Activated CD8-positive, alpha-beta memory T cell treated with anti-CD3 and anti-CD28 coated beads, Interleukin-2, amount 50 U/mL, for 4 hours (primary cell): ENCODE measurements at places on chromosomes 2 and 18.

DNA sequence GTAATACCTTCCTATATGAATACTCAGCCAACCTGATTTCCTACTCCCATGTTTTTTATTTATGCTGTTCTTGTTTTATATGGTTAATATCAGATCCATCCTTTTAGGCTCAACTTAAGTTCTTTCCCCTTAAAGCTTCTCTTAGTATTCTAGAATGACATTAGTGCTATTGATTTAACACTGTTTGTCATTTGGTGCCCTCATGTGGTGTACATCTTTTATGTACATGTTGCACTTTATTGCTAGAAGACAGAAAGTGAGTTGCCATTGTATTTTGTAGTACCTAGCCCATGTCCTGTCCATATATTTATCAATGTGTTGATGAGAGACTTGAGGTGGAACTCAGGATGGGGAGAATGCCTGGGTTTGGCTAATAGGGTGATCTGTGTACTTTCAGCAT lies 2.5 kb downstream of the HTRA2 start:
- no peak for DNase-seq

GRCh38 chr18:13375302-13376255 lies 157.0 kb downstream of the LDLRAD4 start:
- peak; percentile 68 for DNase-seq

- DNase-seq: no peak
These were observed 115.7 kb upstream of the FHL2 start for GRCh38 chr2:105514576-105514975.

GRCh38 chr2:231227310-231228162 lies 29.1 kb downstream of the ARMC9 start:
- DNase-seq: peak; percentile 24

DNA sequence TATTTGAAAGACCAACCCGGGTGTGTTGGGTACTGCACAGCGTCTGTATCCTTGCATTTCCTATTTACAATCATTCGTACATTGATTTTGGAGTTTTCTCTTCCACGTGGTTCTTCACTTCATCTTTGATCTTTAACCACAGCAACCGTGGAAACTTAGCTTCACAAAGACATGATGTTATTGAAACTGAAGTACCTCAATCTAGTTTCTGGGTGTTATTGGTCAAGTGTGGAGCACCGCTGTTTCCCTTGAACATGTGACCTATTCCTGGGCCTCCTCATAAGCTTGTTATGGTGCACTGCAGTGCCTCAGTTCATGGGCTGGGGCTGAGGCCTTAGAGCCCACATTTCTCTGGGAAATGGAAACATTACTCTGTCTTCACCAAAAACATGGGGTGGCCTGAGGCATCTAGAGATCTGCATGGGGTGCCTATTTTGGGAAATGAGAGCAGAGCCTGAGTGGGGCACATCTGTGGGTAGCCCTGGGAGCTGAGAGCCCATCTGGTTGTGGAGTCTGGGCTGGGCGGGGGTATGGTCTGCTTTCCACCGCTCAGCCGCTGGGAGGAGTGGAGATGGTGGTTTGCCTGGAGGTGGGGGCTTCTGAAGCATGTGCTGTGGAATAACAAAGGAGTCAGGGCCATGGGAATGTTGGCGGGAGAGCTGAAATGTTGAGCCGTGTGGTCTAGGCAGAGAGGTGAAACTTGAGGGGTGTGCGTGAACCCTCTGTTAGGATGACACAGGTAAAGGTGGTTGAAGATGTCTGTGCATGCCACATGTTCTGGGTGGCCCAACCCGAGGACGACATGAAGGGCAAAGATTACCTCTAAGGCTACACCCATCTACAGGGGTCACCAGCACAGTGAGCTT lies 37.4 kb downstream of the ZNF236 start:
- DNase-seq: no peak

DNA sequence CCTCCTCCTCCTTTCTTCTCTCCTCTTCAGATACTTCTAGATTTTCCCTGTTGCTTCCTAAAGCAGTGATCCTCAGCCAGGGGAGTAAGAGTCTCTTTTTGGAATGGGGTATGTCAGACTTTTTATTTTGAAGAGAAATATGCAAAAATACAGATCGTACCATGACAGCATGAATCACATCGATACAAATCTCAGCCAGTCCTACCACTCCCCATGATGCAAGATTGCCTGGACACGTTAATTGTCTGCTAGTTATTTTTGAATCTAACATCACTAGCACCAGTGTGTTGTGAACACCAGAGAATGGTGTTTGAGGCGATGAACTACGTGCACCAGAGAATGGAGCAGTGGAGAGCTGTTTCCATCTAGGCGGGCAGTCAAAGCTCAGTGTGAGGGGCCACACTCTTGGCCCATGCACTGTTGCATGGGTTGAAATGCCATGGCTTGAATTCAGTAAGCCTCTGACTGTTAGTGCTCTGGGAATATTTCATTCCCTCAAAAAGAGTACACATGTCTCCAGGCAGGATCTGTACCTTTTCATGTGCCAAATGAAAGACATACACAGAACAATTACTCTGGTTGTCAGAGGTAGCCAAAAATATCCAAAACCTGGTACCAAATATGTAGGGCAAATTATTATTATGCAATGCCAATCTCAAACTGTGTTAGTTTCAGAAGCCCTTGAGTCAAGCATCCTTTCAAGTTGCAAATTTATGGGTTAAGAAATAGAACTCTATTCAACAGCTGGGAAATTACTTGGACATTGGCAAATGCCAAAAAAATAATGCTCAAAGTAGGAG lies 46.3 kb upstream of the RALBP1 start:
- no peak for DNase-seq

GRCh38 chr18:55321265-55322177 lies 266.5 kb downstream of the TCF4 start:
- DNase-seq: no peak

GRCh38 chr2:240974771-240975572 lies 23.4 kb upstream of the SNED1 start:
- DNase-seq: no peak

DNA sequence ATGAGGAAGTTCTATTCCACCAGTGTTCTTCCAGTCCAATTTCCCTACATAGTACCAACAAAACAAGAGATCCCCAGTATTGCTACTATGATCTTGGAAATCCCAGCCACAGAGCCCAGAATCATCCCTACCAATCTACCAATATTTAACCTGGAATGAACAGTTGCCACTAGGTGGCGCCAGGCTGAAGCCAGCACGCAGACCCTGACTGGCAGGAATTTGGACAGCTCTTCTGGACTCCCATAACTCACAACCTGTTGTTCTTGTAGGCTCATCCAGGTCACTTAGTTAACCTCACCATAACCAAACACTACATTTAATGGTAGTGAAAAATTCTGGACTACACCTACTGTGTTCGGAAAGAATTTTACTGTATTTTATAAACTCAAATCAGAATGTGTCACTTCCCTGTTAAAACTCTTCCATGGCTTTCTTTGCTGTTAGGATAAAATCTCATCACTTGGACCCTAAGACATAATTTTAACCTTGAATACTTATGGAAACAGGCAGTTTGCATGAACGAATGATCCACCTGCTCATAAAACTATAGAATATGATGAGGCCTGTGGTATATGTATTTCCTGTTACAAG lies 59.8 kb upstream of the SLC38A11 start:
- peak; percentile 44 for DNase-seq

DNA sequence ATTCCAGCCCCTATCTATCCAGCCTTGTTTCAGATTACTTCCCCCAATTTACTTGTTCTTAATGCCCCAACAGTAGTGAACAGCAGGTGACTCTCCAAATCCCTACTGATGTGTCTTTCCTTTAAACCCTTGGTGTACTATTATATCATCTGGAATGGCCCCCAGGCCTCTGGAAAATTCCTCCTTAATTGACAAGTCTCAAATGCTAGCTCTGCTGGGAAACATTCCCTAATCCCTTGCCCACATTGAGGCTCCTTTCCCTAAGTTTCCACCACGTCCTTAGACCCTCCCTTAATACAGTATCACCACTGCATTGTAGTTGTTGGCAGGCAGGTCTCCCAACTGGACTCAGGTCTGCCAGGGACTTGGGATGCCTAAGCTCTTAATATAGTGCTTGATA lies 41.0 kb downstream of the MYO3B start:
- DNase-seq: no peak

DNA sequence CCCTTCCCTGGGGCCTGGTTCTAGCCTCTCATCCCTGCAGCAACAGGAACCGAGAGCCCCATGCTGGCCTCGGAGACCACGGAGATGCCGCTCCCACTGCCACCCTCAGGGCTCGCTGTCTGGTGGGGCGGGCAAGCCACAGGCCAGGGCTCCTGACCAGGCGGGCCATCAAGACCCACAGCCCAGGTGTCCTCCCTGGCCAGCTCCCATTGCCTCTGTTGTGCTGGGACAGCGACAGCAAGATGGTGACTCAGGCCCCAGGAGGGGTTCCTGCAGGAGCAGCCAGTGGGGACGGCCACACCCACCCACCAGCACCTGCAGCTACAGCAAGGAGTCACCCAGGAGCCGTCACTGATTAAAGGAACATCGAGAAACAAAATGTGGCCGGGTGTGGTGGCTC lies 7.4 kb downstream of the KLHL30 start:
- no peak for DNase-seq

DNA sequence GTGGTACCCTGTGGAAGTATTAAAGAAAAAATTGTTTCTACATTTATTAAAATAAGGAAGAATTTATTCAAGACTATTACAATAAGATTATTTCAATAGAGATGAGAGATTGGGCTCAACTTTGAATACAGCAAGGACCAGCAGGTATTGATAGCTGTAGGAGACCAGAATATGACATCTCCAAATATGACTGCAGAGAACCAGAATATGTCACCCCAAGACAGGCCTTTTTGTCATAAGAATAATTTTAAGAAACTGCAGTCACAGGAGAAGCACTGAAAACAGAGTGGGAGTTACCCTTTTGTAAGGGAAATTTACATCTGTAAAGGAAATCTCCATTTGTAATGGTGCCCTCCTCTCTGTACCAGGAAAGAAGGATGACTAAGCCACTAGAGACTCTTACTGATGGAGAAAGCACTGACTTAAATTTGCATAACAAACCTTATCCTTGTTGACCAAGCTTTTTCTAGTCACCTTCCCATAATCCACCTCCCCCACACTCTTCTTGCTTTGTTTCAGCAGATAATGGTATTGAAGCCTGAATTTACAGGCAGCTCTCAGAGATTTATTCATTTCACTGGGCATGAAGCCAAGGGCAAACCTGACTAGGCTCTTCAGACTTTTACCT lies 145.1 kb upstream of the RMP24 start:
- no peak for DNase-seq

GRCh38 chr2:36587101-36587500 lies 10.9 kb downstream of the FEZ2 start:
- DNase-seq: no peak

DNA sequence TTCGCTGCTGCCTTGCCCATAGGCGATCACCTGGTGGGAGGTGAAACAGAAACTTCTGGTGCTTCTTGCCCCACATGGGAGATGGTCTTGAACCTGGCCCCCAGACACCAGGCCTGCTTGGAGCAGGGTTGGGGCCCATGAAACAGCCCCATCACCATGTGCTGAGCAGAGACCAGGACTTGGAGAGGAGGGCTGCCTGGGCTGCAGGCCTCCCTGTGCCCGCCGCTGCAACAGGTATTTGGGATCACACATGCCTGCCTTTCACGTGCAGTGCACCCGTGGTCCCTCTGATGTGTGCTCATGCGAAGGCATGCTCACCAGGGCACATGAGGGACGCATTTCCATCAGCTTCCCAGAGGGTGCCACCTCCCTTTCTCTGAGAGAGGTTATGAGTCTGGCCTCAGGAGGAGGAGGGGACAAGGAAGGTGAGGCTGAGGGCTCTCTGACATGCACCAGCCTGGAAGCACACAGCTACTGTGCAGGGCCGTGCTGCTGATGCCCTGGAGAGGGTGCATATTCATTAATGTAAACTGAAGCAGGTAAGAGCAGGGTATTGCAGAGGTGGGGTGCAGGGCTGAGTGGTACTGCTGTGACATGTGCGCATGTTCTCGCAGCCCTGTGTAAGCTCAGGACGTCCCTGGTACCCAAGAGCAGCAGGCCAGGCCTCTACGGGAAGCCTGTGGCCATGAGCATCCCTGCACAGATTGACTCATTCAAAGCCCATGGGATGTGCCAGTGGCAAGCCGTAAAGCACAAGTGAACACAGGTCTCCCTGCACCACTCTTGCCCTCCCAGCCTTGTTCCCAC lies 4.2 kb upstream of the OXER1 start:
- DNase-seq: no peak

- DNase-seq: no peak
These were observed 91.8 kb upstream of the NEDD4L start for GRCh38 chr18:57951999-57952774.

DNA sequence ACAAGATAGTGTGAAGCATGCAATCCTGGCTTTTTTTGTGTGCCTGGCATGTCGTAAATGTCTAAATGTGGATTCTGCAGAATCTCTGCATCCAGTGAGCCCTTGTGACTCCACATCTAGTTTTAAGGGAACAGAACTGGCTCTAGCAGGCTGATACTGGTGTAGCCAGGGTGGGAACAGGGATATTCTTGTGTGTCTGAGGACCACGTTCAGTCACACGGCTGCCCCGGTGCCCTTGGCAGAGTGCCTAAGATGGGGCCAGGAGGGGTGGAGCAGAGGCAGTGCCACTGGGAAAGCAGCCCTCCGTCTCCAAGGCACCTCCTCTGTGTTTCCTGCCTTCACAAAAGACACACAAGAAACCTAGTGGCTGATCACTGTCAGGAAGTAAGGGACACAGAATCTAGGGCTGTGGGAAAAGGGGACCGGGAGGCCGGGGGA lies 91.5 kb upstream of the PARD3B start:
- DNase-seq: no peak

DNA sequence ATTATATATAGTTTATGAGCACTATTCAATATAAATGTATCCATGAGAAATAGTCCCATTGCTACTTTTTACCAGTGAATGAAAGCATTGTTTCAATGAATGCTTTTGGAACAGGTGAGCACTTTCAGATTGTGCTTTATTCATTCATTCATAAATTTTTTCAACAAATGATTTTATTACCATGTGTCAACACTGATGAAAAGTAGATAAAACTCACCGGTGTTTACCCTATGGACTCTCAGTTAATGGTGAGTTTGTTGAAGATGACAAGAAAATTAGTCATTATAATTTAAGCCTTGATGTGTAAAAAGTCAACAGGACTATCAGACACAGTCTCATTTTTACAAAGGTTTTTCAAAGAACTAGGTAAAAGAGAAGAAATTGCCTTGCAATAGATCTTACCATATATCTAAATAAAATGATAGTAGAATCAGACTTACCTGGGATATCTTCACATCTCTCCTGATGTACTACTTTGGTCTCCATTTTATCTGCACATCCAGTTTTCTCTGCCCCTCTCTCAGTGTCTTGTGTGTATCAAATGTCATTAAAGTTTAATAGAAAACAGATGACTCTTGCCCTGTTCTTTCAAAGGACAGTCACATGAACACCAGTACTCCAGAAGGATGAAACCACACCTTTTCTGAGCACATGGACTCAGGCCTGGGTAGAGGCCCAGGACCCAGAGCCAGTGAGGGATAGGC lies 325.3 kb upstream of the RND3 start:
- DNase-seq: no peak

GRCh38 chr18:11322716-11323115 lies 173.3 kb upstream of the PIEZO2 start:
- DNase-seq: no peak
